ENCODE measurements at places on chromosomes 16 and 17. TPM values are rescaled to one million over a fixed set of nuclear protein-coding genes. Genes with fewer than 3 reads are reported as not detected.

The PRSS53 gene
- total RNA-seq: 5.6 TPM

The ICAM2 gene
- total RNA-seq: 67.0 TPM

The TP53TG3B gene
- not detected for total RNA-seq

GRCh38 chr16:18959031-18959505, 24.7 kb upstream of the TMC7 start:
- no peak for DNase-seq

DNA sequence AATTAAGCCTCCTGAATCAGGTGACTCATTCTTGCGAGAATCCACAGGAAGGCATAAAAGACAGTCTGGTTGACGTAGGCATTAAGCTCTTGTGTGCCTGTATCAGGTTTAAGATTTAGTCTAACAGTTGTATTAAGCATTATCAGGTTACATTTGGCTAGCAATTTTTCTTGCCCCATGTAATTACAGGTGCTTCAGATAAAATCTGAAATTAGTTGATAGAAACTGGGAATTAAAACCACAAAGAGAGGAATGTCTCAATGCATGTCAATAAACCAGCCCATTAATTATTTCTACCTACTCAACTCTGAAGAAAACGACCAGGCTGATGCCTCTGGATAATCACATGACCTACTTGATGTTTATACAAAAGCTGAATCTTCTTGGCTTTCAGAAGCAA, 217.2 kb downstream of the CA10 start:
- DNase-seq: no peak

- no peak for DNase-seq
These were observed 6.1 kb upstream of the SERPINF2 start for GRCh38 chr17:1736348-1737281.

GRCh38 chr16:10154389-10154788, 27.8 kb downstream of the GRIN2A start:
- DNase-seq: no peak

DNA sequence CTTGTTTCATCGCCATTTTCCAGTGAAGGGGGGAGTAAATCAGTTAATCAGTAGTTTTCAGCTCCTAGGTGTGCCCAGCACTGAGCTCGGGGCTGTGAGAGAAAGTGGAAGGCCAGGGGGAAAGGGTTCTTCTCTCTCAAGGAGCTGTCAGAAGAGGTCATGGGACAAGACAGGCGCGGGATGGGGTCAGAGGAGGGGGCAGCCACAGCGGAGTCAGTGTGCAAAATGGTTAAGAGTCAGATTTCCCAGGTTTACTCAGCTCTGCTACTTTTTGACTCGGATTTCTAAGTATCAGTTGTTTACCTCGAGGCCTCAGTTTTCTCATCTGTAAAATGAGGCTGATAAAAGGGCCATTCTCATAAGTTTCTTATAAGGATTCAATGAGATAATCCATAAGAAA, 4.3 kb upstream of the XYLT1 start:
- no peak for DNase-seq

- no peak for DNase-seq
These were observed 40.9 kb downstream of the SMARCE1 start for GRCh38 chr17:40606548-40607353.

Data from activated T-cell treated with anti-CD3 and anti-CD28 coated beads, Interleukin-2, amount 50 U/mL, for 4 hours (primary cell).